Upper lobe of left lung (tissue), 6 donors: ENCODE measurements at places on chromosomes 7 and 10. TPM values are rescaled to one million over a fixed set of nuclear protein-coding genes. Genes with fewer than 3 reads are reported as not detected.

LBX1 gene
- not detected for total RNA-seq

BHLHA15 gene
- 20.1 TPM for total RNA-seq

NXPH1 gene
- not detected for total RNA-seq

NME8 gene
- total RNA-seq, result 1.1 TPM

SLC18A3 gene
- not detected for total RNA-seq

PODXL gene
- 89.8 TPM for total RNA-seq

GBX1 gene
- not detected for total RNA-seq

ETV1 gene
- total RNA-seq, result 50.2 TPM

CYP3A7 gene
- total RNA-seq, result 0.69 TPM

SORCS1 gene
- not detected for total RNA-seq

ANKRD61 gene
- total RNA-seq, result not detected

HABP2 gene
- total RNA-seq, result 2.5 TPM

VPS37D gene
- 1.9 TPM for total RNA-seq
